Heart left ventricle (tissue), 16 donors: ENCODE measurements at places on chromosomes 12 and 14.
A peak's percentile ranks its signal among the peaks of the same experiment; 100 is the strongest.

DNA sequence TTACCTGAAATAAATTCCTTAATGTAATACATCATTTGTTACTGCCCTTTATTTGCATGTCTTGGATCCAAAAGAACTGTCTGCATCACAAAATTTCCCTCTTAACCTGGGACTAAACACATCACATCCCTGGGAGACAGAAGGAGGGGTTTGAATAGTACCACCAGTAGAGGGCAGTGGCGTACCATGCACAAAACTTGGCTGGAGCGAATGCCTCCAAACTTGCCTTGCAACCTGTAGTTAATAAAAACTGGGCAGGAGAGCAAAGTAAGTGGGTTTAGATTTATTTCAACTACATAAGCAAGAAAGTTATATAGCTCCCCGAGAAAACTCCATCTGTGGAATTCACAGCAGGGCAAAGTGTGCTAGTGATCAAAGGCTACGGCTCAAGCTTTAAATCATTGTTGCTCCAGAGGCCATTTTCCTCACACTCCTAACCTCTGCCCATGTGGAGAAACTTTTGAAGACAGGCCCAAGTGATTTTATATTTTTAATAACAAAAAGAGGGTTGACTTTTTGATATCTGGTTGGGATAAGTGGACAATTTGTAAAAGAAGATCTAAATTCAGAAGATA, 1176.7 kb upstream of the SEL1L start:
- DNase-seq: peak; percentile 25

GRCh38 chr12:6827982-6828780, at the start of gene P3H3:
Gene P3H3 (plus strand): TSS chr12:6828407. CDS start chr12:6828441, 34 bp downstream.
- no peak for DNase-seq

DNA sequence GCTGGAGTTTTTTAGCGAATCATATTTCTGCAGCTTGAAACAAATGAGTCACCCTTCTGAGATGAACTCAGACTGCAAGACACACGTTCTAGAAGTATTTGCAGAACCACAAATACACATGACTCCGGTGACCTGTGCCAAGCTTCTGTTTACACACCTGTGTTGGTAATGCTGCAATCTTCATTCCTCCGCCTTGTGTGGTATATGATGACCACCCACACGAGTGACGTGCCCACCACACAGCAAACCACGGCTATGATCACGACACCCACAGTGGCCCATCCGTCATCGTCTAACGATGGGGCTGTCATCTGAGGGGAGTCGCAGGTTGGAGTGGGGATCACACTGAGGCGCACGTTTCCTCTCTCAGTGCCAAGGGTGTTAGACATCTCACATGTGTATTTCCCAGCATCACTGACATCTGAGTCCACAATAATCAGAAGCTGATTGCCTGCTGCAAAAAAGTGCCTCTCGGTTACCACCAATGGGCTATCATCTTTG, 43.0 kb downstream of the LRIG3 start:
- no peak for DNase-seq

DNA sequence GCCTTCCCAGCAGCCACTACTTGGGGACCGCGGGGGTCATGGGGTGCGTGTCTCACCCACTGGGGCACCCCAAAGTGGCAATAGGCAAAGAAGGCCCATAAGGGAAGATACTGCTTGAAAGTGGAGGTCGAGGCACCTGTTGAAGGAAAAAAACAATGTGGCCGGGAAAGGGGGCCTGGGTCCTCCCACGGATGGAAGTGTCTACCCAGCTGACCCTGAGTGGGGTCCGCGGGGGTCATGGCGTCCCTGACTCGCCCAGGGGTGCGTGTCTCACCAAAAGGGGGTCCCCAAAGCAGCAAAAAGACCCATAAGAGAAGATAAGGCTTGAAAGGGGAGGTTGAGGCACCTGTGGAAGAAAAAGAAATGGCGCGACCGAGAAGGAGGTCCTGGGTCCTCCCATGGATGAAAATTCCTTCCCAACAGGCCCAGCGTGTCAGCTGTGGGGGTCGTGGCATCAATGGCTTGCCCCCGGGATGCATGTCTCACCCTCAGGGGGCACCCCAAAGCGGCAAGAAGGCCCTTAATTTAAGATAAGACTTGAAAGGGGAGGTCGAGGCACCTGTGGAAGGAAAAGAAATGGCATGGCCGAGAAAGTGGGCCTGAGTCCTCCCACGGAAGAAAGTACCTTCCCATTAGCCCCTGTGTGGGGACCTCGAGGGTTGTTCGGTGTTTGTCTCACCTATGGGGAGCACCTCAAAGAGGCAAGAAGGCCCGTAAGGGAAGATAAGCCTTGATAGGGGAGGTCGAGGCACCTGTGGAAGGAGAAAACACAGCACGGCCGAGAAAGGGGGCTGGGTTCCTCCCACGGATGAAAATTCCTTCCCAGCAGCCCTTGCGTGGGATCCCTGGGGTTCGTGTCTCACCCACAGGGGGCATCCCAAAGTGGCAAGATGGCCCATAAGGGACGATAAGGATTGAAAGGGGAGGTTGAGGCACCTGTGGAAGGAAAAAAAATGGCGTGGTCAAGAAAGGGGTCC, 266.0 kb downstream of the ALG10 start:
- DNase-seq: peak; percentile 2

DNA sequence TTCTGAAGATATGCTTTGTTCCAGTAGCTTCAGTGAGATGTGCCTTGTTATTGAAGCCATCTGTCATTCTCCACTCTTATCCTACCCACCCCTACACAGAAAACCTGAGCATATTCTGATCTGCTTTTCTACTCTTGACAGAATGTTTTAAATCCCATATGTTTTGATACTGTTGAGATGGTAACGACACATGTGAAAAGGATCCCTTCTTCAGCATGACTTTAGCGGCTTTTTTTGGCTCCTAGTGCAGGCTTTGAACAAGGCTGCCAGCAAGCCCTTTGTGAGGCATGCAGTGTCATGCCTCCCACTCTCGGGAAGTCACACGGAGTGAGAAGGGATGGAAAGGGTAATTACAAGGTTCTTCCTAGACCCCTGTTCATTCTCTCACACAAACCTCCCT, 228.8 kb upstream of the RGS6 start:
- DNase-seq: peak; percentile 16

GRCh38 chr12:131527736-131528135, 183.2 kb upstream of the SFSWAP start:
- DNase-seq: no peak

DNA sequence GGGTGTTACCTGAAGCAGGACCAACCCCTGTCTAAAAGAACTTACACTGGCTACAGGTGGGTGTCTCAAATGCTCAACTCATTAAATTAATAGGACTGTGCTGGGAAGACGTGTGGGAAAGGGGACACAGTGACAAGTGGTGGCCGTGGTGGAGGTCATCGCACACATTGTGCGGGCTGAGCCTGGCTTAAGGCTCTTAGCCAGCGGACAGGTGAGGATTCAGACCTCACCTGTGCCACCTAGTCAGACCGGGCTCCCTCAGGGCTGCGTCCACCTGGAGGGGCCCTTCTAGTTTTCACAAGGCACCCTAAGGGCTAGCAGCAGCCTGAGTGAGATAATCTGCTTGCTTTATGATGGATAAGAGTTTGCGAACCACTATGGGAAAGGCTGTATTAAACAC, 125.2 kb upstream of the FKBP4 start:
- DNase-seq: no peak

- DNase-seq: no peak
These were observed 389.4 kb downstream of the ZFP36L1 start for GRCh38 chr14:68403191-68404145.

DNA sequence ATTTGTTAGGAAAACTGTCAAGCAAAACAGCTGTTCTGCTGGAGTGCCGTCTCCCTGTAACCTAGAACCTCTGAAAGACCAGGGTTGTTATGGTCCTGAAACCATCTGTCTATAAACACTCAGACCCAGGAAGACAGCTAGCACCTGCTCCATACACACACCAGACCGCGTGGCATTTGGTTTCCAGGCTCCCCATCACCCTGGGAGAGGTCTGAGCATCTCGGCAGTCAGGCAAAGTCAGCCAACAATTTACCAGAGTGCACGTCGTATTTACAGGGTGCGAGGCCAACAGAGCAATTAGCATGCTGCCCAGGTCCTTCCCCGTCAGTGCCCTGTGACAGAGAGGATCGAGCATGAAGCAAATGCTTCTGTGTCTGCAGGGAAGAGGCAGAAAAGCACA, 272.5 kb downstream of the SLC15A4 start:
- no peak for DNase-seq

- DNase-seq: no peak
These were observed 125.9 kb downstream of the PAPOLA start for GRCh38 chr14:96627811-96628775.

- no peak for DNase-seq
These were observed 54.6 kb upstream of the STON2 start for GRCh38 chr14:81454572-81455218.

DNA sequence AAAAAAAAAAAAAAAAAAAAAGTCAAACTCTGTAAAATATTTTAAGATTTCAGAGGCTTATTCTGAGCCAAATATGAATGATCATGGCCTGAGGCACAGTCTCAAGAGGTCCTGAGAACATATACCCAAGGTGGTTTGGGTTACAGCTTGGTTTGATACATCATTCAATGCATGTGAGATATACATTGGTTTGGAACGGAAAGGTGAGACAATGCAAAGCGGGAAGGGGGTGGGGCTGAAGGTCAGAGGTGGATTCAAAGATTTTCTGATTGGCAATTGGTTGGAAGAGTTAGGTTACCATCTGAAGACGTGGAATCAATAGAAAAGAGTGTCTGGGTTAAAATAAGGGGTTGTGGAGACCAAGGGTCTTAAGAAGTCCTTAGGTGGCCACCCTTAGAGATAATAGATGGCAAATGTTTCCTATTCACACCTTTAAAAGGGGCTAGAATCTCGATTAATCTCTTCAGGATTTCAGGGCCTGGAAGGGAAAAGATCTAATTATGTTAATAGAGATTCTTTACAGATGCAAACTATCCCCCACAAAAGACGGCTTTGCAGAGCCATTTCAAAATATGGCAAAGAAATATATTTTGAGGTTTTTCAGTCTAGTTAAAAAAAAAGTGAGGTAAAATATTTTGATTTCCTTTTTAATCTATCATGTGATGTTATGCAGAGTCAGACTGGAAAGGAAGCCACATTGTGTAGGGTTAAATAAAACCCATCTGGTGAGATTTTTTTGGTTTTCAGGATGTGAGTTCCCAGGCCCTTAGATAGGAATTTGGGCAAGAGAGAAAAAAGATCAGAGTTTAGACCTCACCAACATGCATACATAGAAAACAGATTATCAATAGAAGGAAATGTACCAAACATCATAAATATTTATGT, 173.8 kb upstream of the CNOT2 start:
- no peak for DNase-seq

DNA sequence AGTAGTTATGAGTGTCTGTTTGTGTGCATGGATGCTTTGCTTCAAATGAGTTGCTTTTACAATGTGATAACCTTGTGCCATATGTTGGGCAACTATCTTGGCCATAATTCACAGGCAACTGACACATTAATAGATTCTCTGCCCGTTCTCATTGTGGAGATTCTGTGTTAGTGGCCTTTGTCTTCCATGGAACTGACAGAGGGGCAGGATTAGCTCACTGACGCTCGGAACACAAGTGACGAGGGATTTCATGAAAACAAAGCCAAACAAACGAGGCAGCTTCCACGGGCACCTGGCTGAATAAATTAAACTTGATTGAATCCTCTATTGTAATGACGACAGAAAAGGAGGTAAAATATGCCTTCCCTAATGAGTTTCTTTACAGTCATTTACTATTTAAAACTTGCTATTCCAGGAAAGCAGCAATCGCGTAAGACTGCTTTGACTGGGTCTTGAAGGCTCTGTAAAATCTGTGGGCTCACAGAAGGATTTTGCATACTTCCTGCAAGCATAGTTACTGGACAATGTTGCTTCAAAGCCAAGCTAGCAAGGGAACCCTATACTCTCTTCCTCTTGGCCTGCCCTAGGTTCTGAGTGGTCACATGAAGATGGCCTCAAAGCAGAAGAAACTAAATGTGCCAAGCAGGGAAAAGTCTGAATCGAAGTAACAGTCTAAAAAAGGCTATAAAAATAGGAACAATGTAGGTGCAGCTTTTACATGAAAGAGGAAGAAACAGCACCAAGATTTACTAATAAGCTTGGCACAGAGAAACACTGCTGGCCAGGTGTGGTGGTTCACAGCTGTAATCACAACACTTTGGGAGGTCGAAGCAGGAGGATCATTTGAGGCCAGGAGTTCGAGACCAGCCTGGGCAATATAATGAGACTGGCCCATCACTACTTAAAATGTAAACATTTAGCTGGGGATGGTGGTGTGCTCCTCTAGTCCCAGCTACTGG, 28.1 kb upstream of the SINHCAF start:
- no peak for DNase-seq

DNA sequence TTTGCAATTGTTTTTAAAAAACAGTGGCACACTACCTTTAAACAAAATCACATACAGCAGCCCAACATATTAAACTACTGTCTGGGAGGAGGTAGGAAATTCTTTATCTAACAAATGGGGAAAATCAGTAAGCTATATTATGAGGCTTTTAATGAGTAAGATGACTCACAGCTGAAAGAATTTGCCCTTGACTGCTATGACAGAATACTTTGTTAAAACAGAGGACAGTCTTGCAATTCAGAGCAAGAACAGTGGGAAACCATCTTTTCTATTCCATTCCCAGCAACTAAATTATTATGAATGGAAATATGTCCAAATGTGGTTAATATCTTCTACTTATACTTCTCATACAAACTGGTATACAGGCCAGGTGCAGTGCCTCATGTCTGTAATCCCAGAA, 49.2 kb upstream of the SGPP1 start:
- DNase-seq: no peak

DNA sequence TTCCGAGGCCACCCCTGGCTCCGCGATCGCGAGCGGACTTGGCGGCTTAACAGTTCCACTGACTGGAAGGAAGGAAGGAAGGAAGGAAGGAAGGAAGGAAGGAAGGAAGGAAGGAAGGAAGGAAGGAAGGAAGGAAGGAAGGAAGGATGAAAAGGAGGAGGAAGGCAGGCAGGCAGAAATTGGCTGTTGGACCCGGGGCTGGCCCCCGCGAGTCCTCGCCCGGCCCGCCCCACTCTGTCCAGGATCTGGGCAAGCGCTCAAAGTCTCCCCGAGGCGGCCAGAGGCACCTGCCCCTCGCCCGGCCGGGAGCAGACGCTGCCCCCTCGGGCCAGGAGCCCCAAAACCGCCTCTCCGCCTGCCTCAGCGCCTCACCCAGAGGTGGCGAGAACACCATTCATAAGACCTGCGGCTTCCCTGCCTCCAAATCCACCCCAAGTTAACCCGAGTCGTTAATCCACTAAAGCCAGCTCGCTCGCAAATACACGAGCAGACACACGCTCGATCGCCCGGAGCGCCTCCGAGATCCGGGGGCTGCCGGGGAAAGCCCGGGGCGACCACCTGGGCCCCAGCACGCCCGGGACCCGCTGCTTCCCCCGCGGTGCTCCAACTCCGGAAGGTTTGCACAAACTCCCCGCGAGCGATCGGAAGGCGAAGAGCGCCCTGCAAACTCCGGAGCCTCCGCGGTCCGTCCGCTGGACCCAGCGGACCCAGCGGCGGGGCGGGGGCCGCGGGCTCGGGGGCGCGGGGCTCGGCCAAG, 844 bp downstream of the DPF3 start:
- DNase-seq: peak; percentile 69

- no peak for DNase-seq
These were observed 27.0 kb upstream of the HIGD1C start for GRCh38 chr12:50925342-50925651.

DNA sequence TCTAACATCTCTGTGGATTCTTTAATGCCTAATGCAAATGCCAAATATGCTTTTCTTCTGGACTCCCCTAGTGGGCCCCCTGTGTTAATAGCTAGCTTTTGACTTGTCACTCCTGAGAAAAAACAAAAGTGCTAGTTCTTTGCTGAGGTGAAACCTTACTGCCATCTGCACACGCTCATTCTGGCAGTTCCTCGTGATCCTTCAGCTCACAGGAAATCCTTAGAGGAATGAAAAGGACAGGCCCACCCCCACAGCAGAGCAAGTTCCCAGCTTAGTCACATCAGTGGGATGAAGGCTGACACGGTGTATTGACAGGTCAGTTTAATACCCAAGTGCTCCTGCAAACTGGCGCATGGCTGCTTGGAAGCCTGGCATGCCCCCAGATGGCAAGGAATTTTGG, 165.1 kb upstream of the ATP2B1 start:
- no peak for DNase-seq
